ENCODE measurements at places on chromosomes 13 and 19.

- no peak for DNase-seq
Observed at GRCh38 chr19:10431254-10431942, 11.1 kb downstream of the PDE4A start.

- no peak for DNase-seq
Observed at GRCh38 chr19:29631450-29631849, 25.4 kb downstream of the POP4 start.

DNA sequence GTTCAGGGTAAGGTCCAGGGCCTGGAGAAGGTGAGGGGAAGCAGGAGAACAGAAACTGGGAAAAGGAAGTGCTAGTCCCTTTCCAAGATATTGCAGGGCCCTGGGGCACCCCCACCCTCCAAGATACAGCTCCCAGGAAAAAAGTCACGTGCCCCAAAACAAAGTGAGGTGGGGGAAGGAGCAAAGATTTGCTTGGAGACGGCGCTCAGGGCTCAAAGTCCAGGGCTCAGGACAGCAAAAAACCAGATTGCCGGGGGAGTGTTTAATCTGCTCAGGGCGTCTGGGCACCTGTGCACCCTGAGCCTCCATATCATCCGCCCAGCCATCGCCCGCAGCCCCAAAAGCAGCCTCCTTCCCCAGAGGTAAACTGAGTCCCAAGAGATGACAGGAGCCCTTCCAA is 6.3 kb downstream of the SMIM24 start:
- no peak for DNase-seq

DNA sequence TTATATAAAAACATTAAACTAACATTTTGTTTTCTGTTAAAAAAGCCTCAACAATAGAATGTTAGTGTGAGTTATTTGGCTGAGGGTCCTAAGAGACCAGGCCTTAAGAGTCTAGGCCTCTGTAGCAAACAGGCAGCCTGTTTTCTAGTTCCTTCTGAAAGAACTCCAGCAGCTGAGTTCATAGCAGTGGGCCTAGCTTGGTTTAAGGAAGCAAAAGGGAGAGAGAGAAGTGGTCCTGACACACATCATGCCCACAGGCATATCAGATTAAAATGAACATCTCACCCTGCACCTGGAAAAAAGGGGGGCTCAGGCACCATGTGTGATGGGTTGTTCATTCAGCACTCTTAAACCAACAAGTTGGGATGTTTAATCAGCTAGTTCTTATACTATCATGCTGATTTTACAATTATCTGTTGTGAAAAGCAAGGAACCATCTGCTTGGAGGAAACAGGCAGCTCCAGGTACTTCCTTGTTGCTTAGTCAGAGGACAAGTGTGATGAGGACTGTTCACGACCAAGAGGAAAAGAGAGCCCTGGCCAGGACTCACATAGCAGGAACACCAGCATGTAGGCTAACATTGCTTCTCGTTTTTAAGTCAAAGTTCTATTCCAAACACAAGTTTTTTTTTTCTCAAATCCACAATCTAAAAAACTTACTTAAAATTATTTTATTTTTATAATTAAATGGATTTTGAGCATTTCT is 81.3 kb upstream of the FRY start:
- DNase-seq = no peak

- DNase-seq = no peak
Observed at GRCh38 chr13:51869916-51870315, 8.1 kb downstream of the CCDC70 start.
